ENCODE measurements at places on chromosomes 4 and X.

DNA sequence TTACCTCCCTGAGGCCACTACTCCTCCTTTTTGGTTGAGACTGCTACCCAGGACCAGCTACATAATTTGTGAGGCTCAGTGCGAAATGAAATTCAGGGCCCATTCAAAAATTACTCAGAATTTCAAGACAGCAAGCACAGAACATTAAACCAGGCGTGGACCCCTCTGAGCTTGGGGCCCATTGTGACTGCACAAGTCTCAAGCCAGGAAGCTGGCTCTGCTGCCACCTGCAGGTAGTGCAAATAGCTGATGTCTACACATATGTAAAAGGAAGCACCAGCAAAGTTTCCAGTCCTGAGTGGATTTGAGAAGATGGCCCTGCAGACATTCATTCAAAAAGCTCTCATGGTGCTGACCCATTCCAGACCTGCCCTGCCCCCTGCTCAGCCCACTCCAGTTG lies 213.4 kb upstream of the LNX1 start:
- no peak for DNase-seq

GRCh38 chrX:85381602-85382001 lies 2.1 kb upstream of the POF1B start:
- no peak for DNase-seq

DNA sequence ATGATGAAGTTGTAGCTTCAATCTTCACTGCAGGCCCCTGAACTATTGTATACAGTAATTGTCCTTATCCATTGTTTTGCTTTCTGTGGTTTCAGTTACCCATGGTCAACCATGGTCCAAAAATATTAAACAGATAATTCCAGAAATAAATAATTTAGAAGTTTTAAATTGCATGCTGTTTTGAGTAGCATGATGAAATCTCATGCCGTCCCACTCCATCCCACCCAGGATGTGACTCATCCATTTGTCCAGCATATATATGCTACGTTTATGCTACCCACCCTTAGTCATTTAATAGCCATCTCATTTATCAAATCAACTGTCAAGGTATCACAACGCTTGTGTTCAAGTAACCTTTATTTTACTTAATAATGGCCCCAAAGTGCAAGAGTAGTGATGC lies 34.5 kb downstream of the IQCM start:
- no peak for DNase-seq

DNA sequence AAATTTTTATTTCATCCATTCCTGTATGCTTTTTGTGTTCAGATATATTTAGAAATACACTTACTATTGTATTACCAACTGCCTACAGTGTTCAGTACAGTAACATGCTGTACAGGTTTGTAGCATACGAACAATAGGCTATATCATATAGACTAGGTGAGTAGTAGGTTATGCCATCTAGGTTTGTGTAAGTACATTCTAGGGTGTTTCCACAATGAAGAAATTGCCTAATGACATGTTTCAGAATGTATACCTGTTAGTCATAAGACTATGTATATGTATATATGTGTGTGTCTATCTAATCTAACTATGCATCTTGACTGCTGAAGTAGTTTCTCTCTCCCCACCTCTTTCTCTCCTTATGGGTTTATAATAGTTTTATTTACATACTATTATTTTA lies 51.5 kb upstream of the BTC start:
- DNase-seq = no peak

GRCh38 chr4:6968496-6968895 lies 58.9 kb downstream of the TBC1D14 start:
- DNase-seq = no peak

GRCh38 chrX:115988825-115989224 lies 181.7 kb upstream of the AGTR2 start:
- no peak for DNase-seq

GRCh38 chr4:166065324-166065723 lies 192.3 kb downstream of the TLL1 start:
- no peak for DNase-seq

GRCh38 chr4:119286377-119287002 lies 35.4 kb downstream of the FABP2 start:
- DNase-seq = peak; percentile 25

- DNase-seq = no peak
Measured at GRCh38 chr4:1215141-1216075, 33.5 kb downstream of the CTBP1 start.

GRCh38 chr4:48118081-48118480 lies 16.0 kb downstream of the TXK start:
- DNase-seq = no peak

DNA sequence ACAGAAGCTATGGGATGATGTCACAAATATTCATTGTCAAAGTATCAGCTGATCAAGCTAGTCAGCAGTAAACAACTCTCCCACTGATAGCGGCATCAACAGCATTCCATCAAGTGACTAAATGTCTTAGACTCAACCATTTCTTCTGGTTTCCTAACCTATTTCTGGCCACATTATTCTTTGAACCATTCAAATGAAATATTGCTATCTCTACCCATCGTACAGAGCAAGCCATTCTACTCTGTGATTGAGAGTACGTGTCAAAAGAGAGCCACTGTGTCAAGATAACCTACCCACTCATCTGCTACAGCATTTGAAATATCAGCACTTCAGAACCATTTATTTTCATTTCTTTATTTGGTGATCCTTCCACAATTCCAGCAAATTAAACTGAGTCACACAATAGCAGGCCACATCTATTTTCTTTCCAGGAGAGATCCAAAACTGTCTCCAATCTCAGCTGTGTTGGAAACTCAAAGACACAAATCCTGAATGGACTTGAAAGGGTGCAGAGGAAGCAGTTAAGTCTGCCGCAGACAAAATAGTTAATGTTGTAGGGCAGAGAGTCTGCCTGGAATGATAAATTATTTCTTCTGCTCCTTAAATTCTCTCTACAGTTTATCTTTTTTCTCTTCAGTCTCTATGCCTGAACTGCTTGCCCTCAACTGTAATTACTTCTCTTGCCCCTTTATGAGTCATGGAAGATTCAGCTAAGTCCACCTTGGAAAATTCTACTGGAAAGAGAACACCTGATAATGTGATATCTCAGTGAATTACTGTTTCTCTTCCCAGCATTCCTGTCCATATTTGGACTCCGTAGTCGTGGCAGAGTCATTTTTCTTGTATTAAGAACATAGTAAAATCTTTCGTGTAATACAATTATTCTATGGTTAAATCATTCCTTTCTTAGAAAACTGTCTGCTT lies 364.8 kb downstream of the PDGFC start:
- DNase-seq = no peak

GRCh38 chr4:88195328-88196012 lies 37.0 kb upstream of the ABCG2 start:
- DNase-seq = no peak

GRCh38 chr4:44145868-44146267 lies 302.7 kb downstream of the KCTD8 start:
- no peak for DNase-seq

- no peak for DNase-seq
Measured at GRCh38 chr4:93791570-93792195, 36.9 kb upstream of the ATOH1 start.

DNA sequence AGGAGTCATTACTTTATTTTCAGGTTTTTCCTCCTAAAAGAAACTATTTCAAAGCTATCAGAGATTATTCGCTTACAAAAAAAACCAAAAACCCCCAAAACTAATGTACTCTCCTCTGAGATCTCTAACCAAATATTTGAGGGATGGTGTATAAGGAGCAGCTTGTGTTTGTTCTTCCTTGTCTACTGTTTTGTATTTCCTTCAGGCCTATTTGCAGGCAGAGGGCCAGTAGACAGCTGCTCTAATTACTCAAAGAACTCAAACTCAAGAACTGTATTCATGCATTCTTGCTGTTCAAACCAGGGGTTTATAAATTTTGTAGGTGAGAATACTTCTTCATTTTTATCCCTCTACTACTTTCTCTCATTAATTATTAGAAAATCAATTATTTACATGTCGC lies 51.3 kb downstream of the SH3RF1 start:
- DNase-seq = no peak

DNA sequence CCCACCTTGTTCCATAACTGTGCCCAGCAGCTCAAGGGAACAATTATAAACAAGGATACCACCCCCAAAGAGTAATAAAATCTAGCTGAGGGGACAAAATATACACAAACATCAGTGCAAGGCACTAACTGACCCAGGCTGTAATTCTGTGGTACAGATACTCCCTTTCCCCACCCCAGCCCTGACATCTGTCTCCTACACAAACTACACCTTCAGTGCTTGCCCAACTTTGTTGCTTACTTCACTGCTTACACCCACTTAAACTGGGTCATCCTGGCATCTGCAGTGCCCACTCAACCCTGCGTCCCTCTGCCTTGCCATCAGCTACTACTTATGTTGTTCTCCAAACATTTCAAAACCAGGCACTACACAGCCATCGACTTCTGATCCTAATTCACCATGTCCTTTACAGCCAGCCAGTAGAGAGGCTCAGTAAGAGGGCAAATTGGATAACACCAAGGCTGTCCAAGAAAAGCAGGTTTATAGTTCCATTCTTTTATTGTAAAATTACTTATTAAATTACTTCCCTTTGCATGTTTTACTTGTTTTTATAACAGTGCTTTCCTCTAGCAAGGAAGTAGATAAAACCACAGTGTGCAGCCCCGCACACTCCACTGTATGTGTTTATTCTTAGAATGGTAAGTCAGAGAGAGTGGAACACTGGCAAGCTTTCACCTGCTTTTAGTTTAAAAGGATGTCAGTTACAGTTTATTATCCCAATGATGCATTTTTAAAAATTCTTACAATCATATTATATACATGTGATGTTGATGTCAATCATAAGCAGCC lies 149.6 kb downstream of the INPP4B start:
- DNase-seq = no peak

- no peak for DNase-seq
Measured at GRCh38 chrX:109813236-109813635, 80.2 kb upstream of the ACSL4 start.

DNA sequence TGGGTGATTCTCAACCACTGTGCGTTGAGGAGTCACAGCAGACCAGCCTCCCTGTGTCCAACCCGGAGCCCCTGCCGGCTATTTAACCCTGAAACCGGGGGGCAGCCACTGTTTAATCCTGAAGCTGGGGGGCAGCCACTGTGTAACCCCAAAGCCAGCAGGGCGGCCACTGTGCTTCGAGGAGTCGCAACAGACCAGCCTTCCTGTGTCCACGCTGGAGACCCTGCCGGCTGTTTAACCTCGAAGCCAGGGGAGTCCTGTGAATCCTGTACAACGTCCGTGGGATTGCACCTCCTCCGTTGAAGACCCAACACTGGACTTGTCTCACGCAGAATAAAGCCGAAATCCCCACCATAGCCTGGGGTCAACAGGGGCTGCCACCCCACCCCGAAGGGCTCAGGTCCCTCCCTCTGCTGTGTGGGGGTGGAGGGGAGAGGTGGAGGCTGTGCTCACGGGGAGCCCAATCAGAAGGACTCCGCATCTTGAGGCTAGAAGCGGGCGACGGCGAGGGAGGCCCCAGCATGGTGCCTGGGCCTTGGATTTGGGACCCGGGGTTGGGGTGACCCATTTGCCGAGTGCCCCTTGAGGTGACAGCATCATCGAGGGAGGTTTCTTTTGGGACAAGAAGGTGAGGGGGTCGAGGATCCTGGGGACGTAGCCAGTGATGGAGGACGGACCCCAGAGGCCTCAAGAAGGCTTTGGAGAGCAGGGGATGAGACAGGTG lies 94.9 kb downstream of the ADRA2C start:
- DNase-seq = no peak

Data from activated CD4-positive, alpha-beta T cell treated with anti-CD3 and anti-CD28 coated beads, Interleukin-2, amount 50 U/mL, for 24 hours (primary cell).